ENCODE measurements at places on chromosomes 7 and 10.
A peak's percentile ranks its signal among the peaks of the same experiment; 100 is the strongest.

GRCh38 chr10:121062115-121062514 lies 211.0 kb downstream of the WDR11 start:
- DNase-seq = no peak

DNA sequence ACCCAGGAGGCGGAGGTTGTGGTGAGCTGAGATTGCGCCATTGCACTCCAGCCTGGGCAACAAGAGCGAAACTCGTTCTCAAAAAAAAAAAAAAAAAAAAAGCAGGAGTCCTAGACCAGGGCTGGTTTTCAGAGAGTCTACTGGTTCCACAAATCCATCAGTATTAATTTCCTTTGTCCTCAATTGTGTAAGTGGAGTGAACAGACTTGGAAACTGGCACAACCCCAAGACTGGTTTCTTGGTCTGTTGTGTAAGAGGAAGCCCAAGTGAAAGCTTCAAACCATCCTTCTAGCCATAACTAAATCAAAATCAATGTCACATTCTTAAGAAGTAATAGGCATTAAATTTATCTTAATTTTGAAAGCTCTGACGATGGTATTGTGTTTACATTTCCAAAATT lies 213.6 kb downstream of the DGKI start:
- DNase-seq = no peak

DNA sequence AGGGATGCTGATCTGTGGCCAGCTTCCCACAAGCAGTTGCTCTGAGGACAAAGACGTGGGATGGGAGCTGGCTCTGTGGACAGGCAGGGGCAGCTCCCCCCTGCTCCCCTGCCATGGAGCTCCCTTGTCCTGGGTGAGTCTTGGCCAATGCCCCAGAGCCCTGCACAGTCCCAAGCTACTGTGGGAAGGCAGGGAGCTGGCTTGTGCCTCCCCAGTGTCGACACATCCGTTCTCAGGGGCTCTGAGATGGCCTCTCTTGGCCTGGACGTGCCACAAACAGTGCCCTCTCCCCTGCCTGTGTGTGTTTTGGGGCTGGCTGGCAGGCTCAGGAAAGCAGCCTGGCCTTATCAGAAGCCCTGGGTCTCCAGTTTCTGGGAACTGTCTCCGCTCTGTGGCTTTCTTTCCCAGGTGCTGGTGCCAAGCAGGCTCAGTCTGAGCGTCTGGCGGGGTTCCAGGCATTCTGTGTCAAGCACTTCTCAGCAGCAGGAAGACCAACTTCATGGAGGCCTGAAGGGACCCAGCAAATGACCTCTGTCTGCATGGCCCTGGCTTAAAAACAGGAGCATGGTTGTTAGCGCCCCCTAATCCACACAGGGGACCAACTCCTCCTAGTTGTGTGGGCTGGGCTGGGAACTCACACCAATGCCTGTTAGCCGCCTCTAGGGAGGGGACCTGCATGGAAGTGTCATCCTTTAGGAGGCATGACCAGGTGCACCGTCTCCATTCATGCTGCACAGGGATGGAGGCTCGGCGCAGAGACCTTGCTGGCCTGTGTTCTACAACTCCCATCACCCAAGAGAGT lies 375.2 kb downstream of the RPS24 start:
- DNase-seq = no peak

DNA sequence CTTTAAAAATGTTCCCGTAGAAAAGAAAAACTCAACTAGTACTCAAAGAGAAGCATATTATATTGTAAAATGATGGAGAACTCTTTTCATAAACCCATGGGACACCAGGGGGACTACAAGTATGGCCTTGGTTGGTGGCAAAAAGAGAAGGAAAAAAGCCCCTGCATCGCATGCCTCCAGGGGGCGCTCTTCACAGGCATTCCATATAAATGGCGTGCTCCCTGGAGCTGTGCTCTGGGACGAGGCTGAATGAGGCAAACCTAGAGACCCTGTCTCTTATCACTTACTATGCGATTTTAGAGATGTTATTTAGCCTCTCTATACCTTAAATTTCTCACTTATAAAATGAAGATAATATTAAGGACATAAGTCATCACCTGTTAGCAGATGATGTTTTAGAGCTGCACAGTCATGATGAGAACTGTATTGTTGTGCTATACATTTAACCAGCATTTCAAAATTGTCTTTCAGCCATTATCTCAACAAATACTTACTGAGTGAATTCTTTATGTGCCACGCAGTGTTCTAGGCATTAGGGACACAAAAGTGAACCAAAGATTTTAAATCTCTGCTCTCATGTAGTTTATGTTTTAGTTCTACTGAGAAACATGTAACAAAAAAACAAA lies 105.8 kb downstream of the ARHGAP21 start:
- DNase-seq = peak; percentile 52

- DNase-seq = no peak
Measured at GRCh38 chr7:142511801-142512200, 237.5 kb upstream of the PRSS1 start.

DNA sequence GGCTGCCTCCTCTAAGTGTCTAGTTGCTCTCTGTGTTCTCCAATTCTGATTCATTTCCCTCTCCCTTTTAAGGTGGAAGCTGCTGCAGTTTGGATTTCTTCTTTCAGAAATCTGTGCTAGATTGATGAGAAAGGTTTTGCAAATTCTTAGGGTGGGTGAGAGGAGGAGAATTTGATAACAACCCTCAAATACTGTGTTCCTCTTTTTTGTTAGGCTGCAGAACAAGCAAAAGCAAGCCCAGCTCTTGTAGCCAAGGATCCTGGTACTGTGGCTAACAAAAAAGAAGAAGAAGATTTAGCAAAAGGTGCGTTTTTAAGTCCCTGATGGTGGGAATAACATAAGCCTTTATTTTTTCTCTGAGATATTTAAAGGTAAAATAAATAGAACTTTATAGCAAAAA lies 49.1 kb downstream of the STAM start:
- no peak for DNase-seq

DNA sequence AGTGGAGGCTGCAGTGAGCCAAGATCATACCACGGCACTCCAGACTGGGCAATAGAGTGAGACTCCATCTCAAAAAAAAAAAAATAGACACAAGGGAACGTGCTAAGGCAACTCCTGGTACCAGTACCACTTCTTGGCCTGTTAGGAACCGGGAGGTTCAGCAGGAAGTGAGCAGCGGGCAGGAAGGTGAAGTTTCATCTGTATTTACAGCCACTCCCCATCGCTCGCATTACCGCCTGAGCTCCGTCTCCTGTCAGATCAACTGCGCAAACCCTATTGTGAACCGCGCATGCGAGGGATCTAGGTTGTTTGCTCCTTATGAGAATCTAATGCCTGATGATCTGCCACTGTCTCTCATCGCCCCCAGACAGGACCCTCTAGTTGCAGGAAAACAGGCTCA lies 69.9 kb upstream of the FOXK1 start:
- DNase-seq = no peak

- no peak for DNase-seq
Measured at GRCh38 chr10:91787258-91787657, 11.0 kb upstream of the TNKS2 start.

DNA sequence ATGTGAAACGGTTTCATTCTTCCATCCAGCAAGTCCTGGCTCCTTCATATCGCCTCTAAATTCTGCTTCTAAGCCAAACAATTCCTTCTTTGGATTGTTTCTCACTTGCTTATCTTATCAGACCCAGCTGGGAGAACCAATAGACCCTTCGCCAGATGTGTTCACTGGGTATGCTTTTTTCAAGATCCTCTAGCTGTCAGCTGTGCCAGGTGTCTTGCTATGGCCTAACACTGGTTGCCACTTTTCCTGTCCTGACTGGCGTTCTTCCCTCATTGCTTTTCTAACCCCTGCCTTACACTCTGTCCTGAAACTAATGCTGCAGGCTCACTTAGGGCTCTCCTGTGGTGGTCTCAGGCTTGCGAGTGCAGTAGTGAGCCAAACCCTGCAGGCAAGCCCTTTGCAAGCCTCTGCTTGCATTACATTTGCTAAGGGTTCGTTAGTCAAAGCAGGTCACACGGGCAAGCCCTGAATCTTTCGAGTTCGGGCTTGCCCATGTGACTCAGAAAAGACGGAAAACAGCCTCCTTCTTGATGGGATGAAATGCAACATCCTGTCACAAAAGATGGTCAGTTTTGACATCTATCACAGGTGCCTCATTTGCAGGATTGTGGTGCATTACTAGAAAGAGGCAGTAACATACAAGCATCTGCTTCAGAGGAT lies 92.8 kb downstream of the VWC2 start:
- no peak for DNase-seq

DNA sequence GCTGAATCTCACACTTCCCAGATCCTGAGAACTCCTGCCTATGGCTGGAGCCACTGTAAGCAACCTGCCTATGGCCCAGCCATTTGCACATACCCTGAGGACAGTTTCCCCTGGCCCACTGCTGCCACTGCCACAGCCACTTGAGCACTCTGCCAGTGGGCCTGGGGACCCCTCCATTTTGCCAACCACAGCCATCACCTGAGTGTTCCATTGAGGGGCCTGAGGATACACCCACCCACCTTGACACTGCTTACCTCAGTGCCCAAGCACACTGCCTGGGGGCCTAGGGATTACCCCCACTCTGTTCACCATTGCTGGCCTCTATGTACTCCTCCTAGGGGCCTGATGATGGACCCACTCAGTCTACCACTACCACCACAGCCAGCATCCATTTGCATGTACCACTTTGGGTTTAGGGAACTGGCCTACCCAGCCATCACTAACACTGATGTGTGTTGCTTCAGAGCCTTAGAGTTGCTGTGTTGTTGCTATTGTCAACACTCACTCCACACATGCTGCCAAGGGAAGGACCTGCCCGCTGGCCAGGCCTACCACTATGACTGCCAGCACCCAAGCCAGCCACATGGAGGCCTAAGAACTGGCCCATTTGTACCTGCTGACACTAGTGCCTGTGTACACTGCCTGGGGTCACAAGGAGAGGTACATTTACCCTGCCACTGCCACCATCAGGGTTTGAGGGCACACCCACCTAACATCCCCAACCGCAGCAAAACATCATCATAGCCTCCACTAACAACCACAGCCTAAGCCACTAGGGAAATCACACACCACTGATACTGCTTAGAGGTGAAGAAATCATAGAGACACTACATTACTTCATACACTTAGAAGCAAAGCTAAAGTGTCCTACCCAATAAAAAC lies 45.9 kb upstream of the ANTXRL start:
- no peak for DNase-seq

DNA sequence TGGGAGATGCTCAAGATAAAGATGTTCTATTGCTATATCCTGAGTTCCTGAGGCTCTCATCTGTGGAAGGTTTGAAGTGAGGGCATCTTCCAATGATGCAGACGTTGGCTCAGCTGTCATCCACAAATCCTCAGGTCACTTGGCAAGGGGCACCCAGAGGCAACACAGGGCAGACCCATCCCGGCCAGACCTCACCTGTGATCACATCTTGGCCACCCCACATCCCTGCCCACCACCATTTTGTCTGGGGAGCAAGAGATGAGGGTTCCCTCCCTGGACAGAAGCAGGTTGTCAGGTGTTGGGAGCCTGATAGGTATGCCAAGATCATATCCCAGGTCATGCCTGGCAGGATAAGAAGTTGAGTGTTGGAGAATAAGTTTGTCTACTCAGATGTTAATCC lies 918.2 kb upstream of the ZNF722 start:
- DNase-seq = no peak

DNA sequence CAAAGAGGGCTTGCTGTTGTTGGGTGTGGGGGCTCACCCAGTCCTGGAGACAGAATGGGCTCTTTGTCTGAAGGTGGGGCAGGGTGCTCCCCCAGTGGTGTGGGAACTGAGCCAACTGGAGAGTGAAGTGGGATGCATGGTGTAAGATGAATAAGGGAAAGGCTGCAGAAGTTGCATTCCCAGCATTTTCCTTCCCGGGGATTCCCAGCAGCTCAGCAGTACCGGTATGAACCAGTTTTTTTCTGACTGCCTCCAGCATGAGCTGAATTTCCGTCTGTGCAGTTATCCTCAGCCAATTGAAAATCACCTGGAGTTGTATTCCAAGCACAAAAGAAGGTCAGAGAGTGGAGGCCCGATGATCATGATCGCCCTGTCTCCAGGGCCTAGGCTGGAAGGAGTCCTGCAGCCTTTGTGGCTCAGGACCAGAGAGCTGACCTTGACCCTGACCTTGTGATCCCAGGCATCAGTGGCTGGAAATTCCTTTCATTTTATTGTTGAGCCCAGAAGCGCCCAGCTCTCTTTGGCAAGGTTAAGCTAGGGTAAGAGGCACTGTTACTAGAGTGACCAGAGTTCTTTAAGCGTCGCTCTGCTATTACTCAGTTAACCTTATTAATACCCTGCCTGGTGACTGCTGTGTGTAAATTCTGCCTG lies 33.4 kb downstream of the OGDH start:
- no peak for DNase-seq

GRCh38 chr10:115953281-115953680 lies 319.7 kb downstream of the GFRA1 start:
- no peak for DNase-seq

DNA sequence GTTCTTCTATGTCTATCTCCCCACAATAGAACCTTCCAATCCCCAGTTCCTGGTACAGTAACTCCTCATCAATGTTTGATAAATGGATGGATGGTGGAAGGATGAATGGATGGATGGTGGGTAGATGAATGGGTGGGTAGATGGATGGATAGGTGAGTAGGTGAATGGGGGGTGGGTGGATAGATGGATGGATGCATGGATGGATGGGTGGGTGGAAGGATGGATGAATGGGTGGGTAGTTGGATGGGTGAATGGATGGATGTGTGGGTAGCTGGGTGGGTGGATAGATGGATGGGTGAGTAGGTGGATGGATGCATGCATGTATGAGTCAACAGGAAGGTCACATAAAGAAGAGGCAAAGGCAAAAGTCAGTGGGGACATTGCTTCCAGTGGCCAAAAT lies 116.8 kb downstream of the GRID1 start:
- DNase-seq = no peak

GRCh38 chr7:91325726-91326125 lies 61.5 kb downstream of the FZD1 start:
- DNase-seq = no peak

DNA sequence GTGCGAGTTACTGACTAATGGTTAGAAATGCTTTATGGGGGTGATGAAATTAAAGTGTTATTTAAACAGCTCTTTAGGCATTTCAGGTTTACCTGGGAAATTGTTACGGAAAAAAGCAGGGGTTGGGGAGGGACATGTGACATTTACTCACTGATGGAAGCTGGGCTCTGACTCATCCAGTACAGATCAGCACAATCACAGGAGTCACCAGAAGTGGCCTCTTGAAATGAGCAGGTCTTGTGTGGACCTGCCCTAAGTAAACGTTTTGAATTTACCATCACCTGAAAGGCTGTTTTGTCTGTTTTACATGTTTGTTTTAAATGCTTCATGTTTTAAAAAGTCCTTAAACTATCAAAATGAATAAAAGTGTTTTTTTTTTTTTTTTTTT lies 2.3 kb downstream of the GLRX3 start:
- DNase-seq = no peak

DNA sequence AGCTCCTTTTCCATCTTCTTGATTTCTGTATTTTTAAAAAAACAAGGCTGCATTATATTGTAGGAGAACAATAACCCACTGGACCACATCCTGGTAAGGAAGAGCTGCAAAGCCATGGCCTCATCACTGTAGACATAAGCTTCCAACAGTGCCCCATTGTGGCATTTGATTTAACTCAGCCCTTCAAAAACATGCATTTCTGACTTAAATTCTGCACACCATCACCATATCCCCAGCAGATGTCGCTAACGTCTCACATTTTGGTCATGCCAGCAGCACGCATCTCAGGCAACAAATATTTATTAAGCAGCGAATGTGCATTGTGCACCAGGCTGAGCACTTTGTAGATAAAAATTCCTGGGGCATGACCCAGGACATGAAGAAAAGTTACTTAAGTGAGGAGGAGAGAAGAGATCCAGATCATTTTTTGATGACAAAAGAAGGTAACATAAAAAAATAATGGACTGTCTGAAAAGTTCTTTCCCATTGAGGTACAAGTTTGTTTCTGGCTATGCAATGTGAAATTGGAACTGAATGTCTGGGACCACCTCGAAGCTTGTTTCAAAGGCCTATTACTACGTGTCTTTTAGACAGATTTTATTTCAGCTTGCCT lies 164.6 kb upstream of the CDCA7L start:
- DNase-seq = peak; percentile 75

Measured in CD4-positive, alpha-beta T cell treated with Interleukin-12 subunit alpha and Interleukin-12 subunit beta, for 1 hour (primary cell).